Activated T-cell treated with anti-CD3 and anti-CD28 coated beads for 4 hours (primary cell): ENCODE measurements at places on chromosomes 6 and 20.
A peak's percentile ranks its signal among the peaks of the same experiment; 100 is the strongest.

DNA sequence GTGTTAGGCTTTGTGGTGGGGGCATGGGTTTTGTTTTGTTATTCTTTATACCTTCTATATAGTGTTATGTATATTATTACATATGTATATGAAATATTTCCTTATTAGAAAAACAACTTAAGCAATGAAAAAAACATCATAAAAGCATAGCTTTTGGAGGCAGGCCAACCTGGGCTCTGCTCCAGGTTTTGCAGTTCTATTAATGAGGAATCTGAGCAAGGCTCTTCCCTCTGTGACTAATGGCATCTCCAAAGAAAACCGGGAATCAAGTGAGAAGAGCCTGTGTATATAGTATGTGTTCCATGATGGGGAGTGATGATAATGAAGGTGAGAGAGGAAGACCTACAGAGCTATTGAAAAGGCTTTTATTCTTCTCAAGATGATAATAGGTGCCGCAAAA, 291.1 kb downstream of the CLIC5 start:
- DNase-seq = no peak

DNA sequence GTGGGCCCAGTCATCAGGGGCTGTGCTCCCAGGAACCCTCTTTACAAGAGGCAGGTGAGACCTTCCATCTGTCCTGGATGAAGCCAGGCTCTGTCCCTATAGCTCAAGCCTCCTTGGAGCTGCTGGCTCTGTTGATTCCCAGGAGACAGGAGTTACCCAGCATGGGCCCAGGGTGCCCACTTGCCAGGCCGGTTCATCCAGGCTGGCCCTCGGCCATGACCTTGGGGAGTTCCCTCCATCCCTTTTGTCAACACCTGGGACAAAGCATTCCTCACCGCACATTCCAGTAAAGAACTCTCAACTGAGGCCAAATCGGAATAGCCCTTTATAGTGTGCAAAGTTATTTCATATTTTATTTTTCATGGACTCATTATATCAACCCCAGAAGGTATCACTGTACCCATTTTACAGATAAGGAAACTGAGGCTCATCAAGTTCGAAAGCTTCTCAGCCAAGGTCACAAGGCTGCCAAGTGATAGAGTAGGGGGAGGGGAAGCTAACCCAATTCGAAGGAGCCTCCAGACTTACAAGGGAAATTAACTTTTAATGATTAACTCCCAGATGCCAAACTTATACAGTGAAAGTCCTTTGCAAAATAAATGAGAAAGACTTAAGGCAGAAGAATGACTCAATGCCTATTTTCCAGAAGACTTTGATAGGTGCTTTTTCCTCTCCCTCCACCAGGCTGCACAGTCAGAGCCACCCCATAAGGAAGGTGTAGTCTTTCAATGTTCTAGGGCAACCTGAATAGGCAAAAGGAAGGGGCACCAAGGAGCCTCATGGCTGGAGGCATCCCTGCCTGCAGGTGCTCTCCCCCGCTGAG, 18.5 kb downstream of the SDC4 start:
- no peak for DNase-seq

- no peak for DNase-seq
Measured at GRCh38 chr6:19866173-19866984, 29.2 kb downstream of the ID4 start.

DNA sequence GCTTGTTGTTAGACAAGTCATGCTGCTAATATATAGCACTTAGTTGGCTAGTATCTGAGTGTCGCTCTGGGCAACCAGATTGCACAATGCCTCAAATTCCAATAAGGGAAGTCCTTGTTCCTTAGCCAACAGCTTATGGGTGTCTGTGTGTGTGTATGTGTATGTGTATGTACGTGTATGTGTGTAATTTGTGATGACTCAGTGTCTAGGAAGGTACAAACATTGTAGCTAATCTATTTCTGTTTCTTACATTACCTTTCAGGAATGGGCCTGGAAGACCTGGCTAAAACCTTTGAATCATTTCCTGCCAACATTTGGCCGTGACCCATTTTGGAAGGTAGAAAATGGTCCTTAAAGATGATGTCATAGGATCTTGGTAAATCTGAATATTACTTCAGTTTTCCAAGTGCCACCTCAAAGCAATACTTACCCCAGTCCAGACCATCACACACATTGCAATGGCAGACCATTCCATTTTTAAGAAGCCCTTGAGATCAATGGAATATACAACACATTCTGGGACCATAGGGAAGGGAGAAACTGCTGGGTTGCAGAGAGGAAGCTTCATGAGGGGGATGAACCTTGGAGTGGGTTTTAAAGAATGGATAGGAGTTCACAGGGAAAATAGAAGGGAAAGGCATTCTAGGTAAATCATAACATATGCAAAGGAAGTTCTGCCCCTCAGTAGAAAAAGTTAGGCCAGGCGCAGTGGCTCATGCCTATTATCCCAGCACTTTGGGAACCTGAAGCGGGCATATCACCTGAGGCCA, 25.1 kb downstream of the NEDD9 start:
- DNase-seq = no peak

- DNase-seq = no peak
Measured at GRCh38 chr20:8255945-8256632, 124.0 kb downstream of the PLCB1 start.

DNA sequence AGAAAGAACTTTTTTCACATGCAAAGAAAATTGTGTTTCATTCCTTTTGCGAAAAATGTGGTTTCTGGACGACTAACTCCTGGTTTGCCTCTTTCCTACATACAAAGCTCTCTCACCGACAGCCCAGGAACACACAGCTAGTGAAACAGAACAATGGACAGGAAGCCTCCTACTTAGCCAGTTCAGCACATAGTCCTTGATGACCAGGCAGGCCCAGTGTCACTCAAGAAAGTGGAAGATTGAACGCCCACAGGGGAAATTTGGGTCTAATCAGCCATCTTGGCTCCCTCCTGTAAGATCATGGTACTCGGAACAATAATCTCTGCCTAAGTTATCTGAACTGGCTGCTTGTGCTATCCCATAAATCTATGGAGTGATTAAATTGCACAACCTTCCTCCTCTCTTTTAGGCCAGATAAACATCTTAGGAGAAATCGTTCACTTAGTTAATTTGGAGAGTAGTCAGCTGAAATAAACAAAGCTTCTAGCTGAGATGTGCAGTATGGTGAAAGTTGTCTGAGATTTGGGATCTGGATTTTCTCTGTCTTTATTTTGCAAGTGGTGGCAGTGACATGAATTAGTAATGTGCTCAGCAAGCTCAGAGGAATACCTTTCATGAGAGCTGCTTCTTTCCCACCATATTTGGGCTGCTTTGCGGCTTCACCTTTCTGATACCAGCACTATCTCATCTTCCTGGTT, 147.0 kb downstream of the MTFR2 start:
- no peak for DNase-seq

DNA sequence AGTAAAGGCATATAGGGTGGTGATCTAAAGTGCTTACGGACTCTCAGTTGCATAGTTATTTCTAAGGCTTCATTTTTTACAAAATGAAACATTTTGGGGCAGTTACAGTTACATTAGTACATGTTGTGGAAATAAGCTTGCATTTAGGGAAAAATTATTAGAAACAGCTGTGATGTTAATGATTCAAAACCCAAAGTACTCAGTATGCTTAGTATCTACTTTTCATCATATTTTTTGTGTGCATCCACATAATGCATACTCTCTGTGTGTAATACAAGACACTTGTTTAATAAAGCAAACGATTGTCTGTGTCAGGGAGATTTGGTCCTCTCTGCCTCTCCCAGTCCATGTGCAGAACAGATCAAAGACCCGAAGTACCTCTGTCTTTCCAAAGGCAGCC, 11.4 kb upstream of the TBX18 start:
- no peak for DNase-seq

DNA sequence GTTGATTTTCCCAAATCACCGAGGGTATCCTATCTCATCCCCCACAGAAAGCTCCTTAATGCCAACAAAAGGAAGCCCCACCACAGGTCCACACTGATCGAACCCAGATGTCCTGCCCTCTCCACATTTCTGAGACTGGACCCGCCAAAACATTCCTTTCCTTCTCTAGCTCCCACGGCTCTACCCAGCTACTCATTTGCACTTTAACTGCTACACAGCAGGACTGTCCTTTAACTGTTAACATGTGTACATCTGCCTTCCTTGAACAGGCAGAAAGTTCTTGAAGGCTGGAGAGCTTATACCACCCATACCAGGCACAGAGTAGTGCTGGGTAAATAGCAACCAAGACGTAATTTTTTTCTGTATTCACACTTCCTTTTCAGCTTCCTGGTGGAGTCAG, 68.6 kb downstream of the TRMT6 start:
- no peak for DNase-seq

GRCh38 chr6:153031335-153031955, 28.9 kb upstream of the MTRF1L start:
- DNase-seq = no peak

DNA sequence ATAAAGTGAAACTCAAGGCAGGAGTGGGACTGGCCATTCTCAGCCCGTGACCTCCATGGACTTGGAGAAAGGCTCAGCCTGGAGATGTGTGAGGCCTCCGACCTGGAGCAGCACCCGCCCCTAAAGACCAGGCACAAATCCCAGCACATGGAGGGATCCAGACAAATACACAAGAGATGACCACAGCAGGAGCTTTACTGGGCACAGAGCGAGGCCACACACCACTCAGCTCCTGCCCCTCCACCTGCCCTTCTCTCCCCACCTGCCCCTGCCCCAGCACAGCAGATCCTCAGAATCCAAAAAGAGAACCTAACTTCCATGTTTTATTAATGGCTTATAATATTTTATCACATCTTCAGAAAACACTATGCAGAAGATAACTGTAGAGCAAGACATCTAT, 20.4 kb upstream of the MICB start:
- no peak for DNase-seq

DNA sequence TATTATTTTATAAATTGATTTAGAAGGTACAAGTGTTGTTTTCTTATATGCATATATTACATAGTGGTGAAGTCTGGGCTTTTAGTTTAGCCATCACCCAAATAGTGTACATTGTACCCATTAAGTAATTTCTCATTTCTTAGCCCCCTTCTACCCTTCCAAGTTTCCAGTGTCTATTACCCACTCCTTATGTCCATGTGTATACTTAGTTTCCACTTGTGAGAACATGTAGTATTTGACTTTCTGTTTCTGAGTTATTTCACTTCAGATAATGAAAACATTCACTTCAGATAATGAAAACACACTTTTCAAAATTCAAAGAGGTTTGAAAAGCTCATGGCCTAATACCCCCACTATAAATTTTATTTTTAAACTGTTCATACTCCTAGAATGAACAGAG, 14.5 kb downstream of the DEFB125 start:
- DNase-seq = no peak

DNA sequence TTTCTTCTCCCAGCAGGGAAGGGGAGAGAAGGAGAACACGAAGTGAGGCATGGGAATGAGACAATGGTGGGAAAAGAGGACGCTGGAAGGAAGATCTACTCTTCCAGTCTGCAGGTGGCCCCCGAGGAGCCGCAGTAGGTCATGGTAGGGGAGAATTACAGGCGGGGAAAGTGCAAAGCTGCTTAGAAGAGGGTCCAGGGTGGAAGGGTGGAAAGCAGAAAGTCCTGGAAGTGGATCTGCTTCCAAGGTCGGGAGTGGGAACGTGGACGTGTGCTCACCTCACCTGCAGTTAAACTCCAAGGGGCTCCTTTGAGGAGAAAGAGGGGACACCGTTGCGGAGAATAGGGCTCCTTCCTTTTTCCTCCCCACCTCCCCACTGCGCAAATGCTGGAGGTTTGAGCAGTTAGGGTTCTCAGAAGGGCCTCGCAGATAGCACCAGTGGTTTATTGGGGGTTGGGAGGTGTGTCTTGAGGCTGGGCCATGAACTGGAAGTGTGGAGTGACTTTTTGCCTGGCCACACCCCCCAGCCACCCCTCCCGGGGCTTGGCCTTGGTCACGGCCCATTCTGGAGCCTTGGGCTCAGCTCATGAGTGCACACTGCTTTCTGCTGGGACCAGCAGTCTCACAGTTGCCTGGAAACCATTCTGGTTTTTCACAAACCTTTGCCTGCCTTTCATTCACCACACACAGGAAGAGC, 100.4 kb upstream of the MLN start:
- peak; percentile 20 for DNase-seq

GRCh38 chr6:170112583-170112860, 178.4 kb downstream of the DLL1 start:
- DNase-seq = no peak

GRCh38 chr6:2426561-2427340, 181.3 kb upstream of the GMDS start:
- no peak for DNase-seq

GRCh38 chr6:14468647-14469321, 351.2 kb downstream of the CD83 start:
- DNase-seq = no peak

GRCh38 chr6:27332692-27333641, 20.9 kb upstream of the POM121L2 start:
- peak; percentile 21 for DNase-seq

DNA sequence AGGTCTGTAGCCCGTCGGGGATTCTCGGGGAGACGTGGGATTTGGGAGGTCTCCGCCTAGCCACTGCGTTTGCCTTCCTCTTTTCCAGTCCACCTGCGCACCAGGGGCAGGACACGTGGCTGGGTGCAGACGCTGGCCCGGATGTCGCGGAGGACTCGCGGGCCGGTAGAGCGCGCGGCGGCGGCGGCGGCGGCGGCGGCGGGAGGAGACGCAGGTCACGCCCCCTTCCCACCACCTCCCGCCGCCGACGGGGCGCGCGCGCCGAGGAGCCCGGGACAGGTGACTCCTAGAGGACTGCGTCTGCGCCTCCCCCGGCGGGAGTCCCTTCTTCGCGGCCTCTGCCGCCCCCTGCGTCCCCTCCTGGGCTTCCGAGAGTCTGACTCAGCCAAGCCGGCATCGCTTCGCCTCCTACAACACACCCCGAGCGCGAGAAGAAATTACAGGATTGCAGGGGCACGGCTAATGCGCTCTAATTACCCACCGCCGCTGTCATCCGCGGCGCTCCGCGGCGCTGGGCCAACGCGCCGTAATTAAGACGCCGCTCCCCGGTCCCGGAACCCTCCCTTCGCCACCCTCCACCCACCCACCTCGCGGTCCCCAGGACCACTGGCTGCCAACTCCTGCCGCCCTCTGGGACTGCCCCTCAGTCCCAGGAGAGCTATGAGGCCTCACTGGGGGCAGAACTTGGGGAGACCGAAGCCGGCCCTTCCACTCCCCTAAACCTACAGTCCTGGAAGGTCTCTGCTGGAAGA, 124.5 kb downstream of the MRPL14 start:
- DNase-seq = peak; percentile 47

DNA sequence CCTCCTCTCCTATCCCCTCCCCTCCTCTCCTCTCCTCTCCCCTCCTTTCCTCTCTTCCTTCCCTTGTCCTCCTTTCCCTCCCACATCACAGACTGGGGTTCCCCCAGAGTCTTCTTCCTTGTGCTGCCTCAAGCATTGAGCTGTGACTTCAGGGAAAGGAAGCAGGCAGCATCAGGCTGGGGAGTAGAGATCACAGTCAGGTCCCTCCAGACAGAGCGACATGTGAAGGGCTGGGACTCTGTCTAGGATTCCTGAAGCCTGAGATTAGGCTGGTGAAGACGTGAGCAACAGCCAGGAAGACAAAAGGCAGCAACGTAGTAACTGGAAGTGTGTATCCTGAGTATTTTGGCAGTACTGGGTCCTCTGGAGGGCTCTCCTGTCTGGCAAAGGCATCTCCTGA, 265.4 kb upstream of the SUPT3H start:
- DNase-seq = no peak
